ENCODE measurements at places on chromosomes 3 and 15.

DNA sequence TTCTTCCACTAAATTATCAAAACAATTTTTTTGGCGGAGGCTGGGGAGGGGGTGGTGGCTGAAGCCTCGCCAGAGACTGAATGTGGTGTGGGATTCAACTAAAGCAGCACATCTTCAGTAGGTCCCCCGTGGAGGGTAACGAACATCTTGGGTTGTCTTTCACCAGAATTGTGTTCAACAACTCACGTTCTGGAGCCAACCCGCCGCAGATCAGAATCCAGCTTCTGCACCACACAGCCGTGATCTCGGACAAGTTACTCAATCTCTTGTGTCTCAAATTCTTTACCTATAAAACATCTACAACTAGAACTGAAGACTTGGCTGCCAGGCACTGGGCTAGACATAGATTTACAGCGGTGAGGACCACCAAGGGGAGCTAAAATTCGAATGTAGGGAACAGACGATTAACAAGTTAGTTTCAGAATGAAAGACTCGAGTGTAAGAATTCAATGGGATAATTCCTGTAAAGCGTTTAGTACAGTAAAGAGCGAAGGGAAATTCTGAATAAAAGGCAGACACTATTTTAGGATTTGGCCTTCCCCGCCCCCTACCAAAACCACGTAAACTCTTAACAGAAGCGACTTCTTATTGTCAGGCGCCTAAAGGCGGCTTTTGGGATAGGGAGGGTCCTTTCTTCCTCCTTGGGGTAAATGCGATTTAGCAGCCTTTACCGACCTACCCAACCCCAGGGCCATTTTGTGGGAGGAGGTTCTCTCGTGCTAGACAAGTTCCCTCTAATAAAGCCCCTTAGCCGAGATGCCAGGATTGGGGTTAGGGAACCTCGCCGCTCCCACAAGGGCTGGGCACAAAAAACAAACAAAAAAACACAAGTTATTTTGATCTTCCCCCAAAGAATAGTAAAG, 697 bp upstream of the RAB5A start:
- peaks cover 23% of the 10 kb centered on the region for H3K4me1 ChIP-seq
- peak overlapping the region; percentile 97 for H3K4me3 ChIP-seq
- H3K27ac ChIP-seq, result peak overlapping the region; percentile 95
- H3K27me3 ChIP-seq, result no peaks in the 10 kb centered on the region
- peak; percentile 71 for DNase-seq
- H3K36me3 ChIP-seq, result no peaks in the 10 kb centered on the region

- H3K4me1 ChIP-seq, result no peaks in the 10 kb centered on the region
- H3K27ac ChIP-seq, result no peak overlapping the region
- no peaks in the 10 kb centered on the region for H3K36me3 ChIP-seq
- DNase-seq, result no peak
- no peaks in the 10 kb centered on the region for H3K27me3 ChIP-seq
Observed at GRCh38 chr15:27231811-27232210, 260.8 kb downstream of the GABRG3 start.

DNA sequence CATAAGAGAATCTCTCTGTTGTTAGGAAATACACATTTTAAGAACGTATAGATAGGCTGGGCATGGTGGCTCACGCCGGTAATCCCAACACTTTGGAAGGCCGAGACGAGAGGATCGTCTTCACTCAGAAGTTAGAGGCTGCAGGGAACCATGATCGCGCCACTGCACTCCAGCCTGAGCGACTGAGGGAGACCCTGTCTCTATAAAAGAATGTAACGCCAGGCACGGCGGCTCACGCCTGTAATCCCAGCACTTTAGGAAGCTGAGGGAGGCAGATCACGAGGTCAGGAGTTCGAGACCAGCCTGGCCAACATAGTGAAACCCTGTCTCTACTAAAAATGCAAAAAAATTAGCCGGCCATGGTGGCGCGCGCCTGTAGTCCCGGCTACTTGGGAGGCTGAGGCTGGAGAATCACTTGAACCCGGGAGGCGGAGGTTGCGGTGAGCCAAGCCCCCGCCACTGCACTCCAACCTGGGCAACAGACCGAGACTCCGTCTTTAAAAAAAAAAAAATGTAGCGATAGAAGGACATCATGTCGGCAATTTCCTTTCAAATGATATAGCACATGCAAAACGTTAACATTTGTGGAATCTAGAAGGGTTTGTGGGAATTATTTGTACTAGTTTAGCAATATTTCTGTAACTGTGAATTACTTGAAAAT, 730 bp upstream of the RPL14 start:
- peaks cover 27% of the 10 kb centered on the region for H3K36me3 ChIP-seq
- peaks cover 21% of the 10 kb centered on the region for H3K4me1 ChIP-seq
- peak overlapping the region; percentile 92 for H3K4me3 ChIP-seq
- H3K27me3 ChIP-seq, result no peaks in the 10 kb centered on the region

DNA sequence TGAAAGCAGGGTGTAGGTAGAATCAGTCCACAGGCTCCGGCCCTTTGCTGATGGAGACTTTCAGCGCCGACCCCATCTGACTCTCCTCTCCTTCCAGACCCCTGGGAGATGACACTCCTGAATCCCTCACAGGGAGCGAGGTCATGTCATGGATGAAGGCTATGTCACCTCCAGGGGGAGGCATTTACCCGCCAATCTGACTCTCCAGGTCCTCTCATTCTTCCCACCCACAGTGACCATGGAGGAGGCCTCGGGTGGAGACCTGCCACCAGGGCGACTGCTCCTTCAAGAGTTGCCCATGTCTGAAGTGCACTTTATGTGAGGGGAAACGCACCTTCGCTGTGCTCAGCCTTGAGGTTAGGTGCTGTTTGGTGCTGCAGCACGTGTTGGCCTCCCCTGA, 112.7 kb downstream of the KLF13 start:
- no peak overlapping the region for H3K27ac ChIP-seq
- peak; percentile 68 for DNase-seq
- H3K27me3 ChIP-seq, result no peaks in the 10 kb centered on the region
- no peaks in the 10 kb centered on the region for H3K36me3 ChIP-seq
- H3K4me1 ChIP-seq, result peaks cover 10% of the 10 kb centered on the region
- H3K4me3 ChIP-seq, result no peak overlapping the region

GRCh38 chr3:69932501-69932900, 67.0 kb upstream of the SAMMSON start:
- H3K27ac ChIP-seq, result no peak overlapping the region
- no peaks in the 10 kb centered on the region for H3K4me1 ChIP-seq
- H3K36me3 ChIP-seq, result no peaks in the 10 kb centered on the region
- DNase-seq, result no peak

DNA sequence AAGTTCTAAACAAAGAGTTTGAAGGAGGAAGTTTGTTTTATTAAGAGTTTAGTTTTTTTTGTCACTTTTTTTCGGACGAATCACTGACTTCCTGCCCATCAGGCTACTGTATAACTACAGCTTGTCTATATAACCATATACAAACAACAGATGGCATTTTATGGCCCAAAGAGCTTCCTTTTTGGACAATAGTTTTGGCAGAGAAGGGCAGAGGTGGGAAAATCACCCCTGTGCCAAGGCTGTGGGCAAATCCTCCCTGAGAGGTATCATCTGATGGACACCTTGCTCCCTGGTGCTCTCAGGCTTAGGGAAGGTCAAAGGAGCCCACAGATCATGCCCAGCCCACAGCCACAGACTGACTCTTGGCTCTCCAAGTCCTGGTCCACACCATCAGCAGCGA, 113.4 kb downstream of the OXNAD1 start:
- no peak overlapping the region for H3K27ac ChIP-seq
- no peaks in the 10 kb centered on the region for H3K4me1 ChIP-seq
- no peaks in the 10 kb centered on the region for H3K27me3 ChIP-seq
- H3K4me3 ChIP-seq, result no peak overlapping the region
- DNase-seq, result no peak

DNA sequence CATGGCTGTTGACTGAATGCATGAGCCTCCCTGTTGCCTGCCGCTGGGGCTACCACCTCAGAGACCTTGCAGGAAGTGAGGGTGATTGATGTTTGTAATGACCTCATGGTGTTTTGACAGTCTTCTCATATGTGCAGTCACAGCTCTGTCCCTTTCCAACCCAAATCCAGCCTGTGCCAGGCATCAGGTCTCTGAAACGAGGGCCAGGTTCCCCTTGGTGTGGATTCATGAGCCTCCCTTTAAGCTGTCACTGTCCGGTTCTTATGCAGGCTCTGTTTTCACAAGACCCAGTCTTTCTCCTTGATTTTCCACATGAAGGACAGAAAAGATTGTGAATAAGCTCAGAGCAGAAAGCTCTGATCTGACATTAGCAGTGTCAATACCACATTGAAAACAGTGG, 43.1 kb downstream of the CEMIP start:
- H3K27me3 ChIP-seq, result no peaks in the 10 kb centered on the region
- peaks cover 19% of the 10 kb centered on the region for H3K4me1 ChIP-seq
- no peak overlapping the region for H3K4me3 ChIP-seq
- DNase-seq, result no peak
- no peak overlapping the region for H3K27ac ChIP-seq

Data from common myeloid progenitor, CD34-positive (primary cell).